ENCODE measurements at places on chromosomes 3 and 15. TPM values are rescaled to one million over a fixed set of nuclear protein-coding genes. Genes with fewer than 3 reads are reported as not detected.
A peak's percentile ranks its signal among the peaks of the same experiment; 100 is the strongest.

The PCNP gene
- total RNA-seq, result 124 TPM

- no peak for DNase-seq
Measured at GRCh38 chr3:32758375-32758753, 59.4 kb upstream of the TRIM71 start.

DNA sequence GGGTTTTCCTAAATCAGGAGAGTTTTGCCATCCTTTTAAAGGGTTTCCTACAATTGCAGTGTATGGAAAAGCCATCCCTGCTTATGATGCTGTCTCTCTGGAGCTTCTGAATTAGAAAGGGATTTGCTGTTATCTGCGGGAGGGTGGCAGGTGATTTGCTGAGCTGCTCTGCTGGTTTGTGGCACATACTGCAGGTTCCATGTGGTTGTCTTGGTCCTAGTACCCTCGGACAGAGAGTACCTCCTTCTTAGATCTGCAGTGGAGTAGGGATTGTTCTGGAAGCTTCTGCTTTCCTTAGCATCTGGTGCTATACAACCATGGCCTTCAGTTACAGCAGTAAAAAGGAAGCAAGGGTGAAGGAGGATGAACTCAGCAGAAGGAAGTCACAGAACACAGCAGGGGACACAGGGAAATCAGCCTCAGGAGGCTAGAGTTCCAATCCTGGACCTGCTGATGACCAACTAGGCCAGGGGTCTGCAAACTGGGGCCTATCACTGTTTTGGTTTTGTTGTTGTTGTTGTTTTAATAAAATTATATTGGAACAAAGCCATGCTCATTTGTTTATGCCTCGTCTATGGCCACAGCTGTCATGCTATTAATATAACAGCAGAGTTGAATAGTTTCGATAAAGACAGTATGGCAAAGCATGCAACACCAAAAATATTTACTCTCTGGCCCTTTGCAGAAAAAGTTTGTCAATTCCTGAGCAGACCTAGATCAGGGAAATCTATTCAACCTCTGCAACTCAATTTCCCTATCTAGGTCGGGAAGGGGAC is 39.5 kb downstream of the STARD5 start:
- DNase-seq, result no peak

The CTXN2 gene
- 0.82 TPM for total RNA-seq

- no peak for DNase-seq
Measured at GRCh38 chr3:75048650-75049049, 434.2 kb upstream of the CNTN3 start.

- no peak for DNase-seq
Measured at GRCh38 chr15:98844261-98844660, 163.3 kb downstream of the PGPEP1L start.

GRCh38 chr15:48147358-48147757 is 26.6 kb downstream of the SLC24A5 start:
- no peak for DNase-seq

GRCh38 chr3:126654571-126655383 is at the start of gene TXNRD3:
Gene TXNRD3 (minus strand): TSS chr3:126655124.
- peak; percentile 82 for DNase-seq

GRCh38 chr3:89923921-89924610 is 816.6 kb downstream of the EPHA3 start:
- DNase-seq, result no peak

DNA sequence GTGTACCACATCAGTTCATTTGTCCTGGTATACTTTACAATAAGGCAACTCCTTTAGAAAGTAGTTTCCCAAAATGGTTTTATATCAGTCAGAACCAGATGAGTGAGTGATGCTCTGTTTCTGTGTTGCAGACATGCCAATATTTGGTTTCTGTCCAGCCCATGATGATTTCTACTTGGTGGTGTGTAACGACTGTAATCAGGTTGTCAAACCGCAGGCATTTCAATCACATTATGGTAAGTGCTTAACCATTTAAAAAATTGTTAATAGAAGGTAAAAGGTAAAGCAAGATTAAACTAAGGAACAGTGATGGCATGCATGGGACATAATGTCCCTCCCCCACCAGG is 40.0 kb upstream of the SCAANT1 start:
- DNase-seq, result no peak

GRCh38 chr15:33191591-33191990 is 2.9 kb downstream of the FMN1 start:
- DNase-seq, result no peak

DNA sequence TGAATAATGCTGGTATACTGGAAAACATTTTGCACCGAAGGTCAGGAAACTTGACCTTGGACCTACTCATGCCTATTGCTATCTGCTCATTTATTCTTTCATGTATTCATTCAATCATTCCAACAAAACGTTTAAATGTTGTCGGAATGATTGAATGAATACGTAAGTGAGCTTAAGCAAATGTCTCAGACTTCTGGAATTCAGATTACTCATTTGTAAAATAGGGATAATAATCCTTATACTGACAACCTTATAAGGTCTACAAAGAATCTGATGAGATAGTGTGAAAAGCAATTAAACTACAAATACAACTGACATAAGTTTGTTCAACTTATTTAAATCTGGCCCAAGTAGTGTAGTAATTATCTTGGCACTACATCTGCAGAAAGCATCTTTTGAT is 288.7 kb downstream of the WDR72 start:
- no peak for DNase-seq

The CISH gene
- total RNA-seq, result 0.41 TPM

DNA sequence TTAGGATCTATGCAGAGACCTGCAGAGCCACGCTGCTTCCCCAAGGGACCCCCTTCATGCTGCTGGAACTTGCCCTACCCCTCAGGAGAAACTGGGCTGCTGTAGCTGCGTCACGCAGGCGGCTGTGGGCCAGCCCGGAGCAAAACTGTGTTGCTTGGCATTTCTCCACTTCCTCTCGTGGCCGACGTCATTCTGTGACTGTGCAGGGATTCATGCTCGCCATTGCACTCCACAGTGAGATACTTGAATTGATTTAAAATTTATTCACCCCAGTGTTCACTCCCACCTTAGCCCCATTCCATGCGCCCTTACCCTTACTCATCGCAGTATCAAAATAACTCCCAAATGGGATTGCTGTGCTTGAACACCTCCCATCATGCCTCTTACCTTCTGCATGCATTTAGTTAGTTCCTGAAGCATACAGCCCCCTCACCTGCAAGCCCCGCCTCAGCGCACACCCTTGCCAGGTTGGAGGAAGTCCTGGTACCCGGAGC is 45.7 kb downstream of the TMEM44 start:
- peak; percentile 39 for DNase-seq

GRCh38 chr3:89067736-89068135 is 39.7 kb upstream of the EPHA3 start:
- DNase-seq, result no peak

- DNase-seq, result no peak
Measured at GRCh38 chr3:62178032-62178431, 195.3 kb downstream of the FEZF2 start.

DNA sequence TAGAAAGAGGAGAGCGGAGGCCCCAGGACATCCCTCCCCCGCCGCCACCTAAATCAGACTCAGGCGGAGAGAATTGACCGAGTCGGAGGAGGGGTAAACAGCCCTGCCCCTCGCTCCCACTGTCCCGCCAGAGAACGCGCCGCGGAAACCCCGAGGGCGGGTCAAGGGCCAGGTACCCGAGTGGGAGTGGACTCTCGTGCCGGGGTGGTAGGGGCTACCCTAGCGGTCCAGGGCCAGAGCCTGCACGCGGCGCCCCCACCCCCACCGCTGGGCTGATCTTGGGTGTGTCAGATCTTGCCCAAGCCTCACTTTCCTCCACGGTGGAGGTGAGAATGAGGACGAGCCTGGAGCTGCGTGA is 19.0 kb downstream of the SPATA12 start:
- no peak for DNase-seq

The TMED3 gene
- 28.5 TPM for total RNA-seq

GRCh38 chr15:75669191-75669878 is 21.6 kb downstream of the SNX33 start:
- DNase-seq, result no peak

- DNase-seq, result no peak
Measured at GRCh38 chr15:96977886-96978285, 647.4 kb downstream of the NR2F2 start.

DNA sequence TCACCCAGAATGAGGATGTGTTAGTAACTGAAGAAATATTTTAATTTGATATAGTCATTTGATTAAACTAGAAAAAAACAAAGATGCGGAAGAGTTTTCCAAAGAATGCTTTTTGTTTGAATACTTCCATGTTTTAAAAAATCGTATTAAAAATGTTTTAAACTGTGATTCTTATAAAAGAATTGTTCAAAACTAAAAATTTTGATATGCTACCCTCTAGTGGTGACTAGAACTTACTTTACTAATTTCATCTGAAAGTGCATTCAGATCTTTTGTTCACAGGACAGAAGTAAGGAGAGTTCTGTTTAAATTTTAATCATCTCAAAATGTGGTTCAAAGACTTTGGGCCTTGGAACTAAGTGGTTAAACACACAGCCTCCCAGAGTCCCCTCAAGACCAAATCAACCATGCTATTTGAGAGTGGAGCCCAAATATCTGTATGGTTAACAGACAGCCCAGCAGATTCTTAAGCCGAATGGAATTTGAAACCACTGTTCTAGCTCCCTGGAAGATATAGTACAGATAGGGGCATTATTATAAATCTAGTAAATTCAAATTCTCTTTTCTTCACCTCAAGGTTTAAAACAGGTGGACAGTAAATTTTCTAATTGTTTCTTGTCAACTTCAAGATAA is 45.2 kb upstream of the SYNPR start:
- DNase-seq, result no peak

The LIPH gene
- total RNA-seq, result not detected

- DNase-seq, result no peak
Measured at GRCh38 chr3:169146866-169147237, 516.7 kb downstream of the MECOM start.

DNA sequence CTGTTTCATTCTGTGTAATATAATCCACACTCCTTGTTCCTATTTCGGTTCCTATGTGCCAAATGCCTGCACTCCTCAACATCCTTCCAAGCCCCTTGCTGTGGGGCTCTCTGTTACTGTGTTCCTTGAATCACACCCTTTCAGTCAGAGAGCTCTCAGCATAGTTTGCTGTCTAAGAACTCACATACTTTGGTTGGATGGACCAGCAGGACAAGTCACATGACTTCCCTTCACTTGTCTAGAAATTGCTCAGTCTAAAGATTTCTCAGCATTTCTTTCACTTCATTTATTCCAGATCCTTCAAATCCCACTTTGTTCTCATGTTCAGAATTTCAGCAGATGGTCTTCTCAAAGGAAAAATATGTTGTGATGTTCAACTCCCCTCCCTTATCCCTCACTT is 203.5 kb upstream of the PFN2 start:
- DNase-seq, result no peak

The GOLIM4 gene
- total RNA-seq, result 17.5 TPM

The ABI3BP gene
- total RNA-seq, result 1.2 TPM

DNA sequence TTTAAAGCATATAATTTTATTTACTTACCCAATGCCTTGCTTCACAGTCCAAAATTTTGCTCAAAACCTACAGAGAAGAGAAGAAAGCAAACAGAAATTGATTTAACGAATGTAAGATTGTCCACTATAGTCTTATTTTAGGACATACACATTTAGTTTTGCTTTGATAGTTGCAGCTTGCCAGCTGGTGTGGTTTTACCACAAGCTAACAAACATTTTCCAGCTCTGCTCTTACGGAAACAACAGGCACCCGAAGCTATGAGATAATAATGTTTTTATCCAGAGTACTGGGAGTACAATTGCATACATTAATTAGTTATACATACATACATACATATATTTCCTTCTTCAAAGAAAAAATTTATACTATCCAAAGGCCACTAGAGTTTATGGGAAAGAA is 10.4 kb downstream of the BCL6 start:
- DNase-seq, result no peak

- DNase-seq, result no peak
Measured at GRCh38 chr3:46344476-46344875, 9.4 kb upstream of the CCR2 start.

The TMC3 gene
- total RNA-seq, result under 0.01 TPM

GRCh38 chr3:187021748-187022402 is 91.5 kb downstream of the ST6GAL1 start:
- no peak for DNase-seq

- no peak for DNase-seq
Measured at GRCh38 chr3:47096959-47097358, 67.0 kb downstream of the SETD2 start.

- DNase-seq, result no peak
Measured at GRCh38 chr3:196192524-196193051, 18.6 kb downstream of the ZDHHC19 start.

The SCAANT1 gene
- total RNA-seq, result not detected

The SSUH2 gene
- total RNA-seq, result 0.41 TPM

The ZBED2 gene
- total RNA-seq, result not detected

DNA sequence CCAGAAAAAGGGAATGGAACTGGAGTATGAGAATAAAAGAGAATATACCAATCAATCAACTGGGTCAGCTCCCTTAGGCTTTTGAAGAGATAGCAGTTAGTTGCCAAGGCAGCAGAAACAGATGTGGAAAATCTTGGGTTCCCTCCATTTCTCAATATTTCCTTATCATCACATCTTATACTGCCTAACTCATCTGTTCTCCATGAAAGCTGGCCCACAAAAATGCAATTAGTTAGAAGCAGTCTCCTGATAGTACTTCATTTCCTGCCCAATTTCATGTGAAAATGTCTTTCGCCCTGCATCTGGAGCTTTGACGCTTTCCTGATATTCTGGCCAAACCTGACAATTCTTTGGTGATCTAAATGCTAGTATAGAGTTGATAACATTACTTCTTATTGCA is 30.1 kb upstream of the SPTSSB start:
- DNase-seq, result no peak

- DNase-seq, result no peak
Measured at GRCh38 chr15:59255680-59256336, 49.2 kb downstream of the LDHAL6B start.

DNA sequence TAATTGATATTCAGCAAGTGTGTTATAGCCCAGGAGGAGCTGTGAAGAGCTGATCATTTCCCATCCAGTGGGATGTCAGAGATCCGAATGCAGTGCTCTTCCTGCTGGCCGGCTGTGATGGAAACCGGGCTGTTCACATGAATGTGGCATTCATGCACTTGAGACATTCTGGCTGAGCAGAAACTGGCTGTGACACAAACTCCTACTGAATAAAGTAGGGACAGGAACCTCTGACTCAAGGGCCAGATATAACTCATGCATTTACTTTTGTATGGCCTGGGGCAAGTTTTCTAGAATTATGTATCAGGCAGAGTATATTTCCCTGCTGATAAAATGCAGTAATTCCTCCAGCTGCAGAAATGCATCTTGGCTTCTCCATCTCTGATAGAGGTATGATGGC is 83.4 kb upstream of the FAM3D start:
- no peak for DNase-seq

The B3GALNT1 gene
- total RNA-seq, result 152 TPM

DNA sequence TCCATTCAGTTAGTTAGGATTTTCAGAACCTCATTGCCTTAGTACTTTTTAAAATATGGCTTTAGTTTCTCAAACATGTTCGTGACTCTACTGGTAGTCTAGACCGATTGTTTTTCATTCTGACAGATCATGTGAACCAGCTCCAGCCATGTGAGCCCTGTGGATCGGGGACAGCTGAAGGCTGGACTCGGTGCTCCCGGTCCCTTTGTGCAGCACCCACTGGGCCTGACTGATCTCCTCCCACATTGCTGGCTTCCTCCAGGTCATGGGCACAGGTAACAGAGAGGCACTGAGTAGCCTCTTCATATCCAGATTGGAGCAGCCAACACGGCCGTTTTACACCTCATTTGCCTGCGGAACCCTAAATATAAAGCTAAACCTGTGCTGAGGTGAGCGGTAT is 30.5 kb downstream of the NIPA2 start:
- no peak for DNase-seq

The NMB gene
- total RNA-seq, result 2.4 TPM
